NCI-H446 (cell line): ENCODE measurements at places on chromosomes 3 and 15.

- no peak for DNase-seq
These were observed 40.8 kb downstream of the MRAS start for GRCh38 chr3:138389144-138389601.

DNA sequence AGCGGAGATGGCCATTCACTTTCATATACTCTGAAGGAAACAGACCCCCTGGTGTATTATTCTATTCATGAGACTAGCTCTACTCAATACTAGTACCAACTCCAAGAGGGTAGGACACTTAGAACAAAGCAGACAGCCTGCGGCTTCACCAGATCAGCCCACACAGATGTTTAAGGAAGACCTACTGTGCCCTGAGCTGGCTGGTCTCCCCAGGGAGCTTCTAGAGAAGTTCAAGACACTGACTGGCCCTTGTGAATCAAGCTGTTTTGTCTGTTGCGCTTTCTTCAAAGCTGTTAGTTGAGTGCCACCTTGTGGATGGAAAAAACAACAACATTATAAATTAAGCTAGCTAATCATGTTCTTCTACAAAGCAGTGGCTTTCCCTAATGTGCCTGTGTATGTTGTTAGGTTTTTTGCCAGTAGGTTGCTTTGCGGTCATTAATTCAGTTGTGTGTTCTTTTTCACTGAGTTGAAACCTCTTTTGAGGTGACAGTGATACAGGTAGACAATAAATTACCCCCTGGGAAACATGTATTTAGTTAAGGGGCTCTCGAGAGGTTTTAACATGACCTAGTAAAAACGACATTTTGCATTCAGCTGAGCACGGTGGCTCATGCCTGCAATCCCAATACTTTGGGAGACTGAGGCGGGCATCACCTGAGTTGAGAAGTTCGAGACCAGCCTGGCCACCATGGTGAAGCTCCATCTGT is 64.2 kb upstream of the MYZAP start:
- DNase-seq = peak; percentile 59

- DNase-seq = no peak
These were observed 29.2 kb upstream of the CYP11A1 start for GRCh38 chr15:74396445-74397238.

GRCh38 chr15:66151809-66152208 is 101.7 kb downstream of the MEGF11 start:
- DNase-seq = peak; percentile 51

GRCh38 chr3:28856796-28857195 is 424.1 kb upstream of the RBMS3 start:
- DNase-seq = no peak

DNA sequence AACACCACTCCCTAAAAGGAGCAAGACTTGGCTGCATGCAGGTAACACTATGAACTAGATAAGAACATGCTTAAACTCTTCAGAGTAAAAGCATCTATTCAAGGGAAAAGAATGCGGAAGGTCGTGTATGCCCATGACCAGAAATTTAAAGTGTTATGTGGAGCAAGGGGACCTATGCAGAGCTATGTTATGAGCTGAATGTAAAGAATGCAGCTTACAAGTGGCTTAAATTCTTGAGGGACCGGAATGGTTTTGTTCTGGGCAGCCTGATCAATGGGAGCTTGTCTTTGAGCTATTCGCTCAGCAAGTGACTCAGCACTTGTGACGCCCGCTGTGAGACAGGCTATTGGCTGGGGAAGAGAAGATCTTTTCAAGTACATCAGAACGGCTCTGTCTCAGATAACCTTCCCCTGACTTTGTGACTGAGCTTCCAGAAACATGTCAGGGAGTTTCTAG is 367.5 kb upstream of the THBS1 start:
- DNase-seq = no peak

DNA sequence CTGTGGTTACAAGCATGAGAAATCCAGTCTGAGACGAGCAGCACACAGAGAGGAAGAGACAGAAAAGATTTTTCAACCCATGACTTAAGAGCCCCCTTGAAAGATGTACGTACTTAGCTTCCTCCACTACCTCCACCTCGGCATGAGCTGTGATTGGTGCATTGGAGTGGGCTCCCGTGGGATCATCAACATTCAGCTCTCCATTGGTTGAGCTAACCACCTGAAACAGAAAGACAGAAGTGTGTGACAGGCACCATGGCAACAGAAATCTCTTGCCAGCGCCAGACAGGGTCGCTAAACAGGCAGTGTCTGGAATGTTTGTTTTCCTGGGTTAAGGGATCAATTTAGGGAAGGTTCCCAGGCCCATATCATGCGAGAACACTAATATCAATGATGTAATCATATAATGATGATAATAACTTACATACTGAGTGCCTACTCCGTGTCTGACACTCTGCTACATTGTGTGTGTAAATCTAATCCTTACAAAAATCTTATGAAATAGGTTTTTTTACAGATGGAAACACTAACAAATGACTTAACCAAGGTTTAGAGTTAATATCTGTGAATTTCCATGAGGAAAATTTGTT is 17.5 kb upstream of the PPIB start:
- no peak for DNase-seq

DNA sequence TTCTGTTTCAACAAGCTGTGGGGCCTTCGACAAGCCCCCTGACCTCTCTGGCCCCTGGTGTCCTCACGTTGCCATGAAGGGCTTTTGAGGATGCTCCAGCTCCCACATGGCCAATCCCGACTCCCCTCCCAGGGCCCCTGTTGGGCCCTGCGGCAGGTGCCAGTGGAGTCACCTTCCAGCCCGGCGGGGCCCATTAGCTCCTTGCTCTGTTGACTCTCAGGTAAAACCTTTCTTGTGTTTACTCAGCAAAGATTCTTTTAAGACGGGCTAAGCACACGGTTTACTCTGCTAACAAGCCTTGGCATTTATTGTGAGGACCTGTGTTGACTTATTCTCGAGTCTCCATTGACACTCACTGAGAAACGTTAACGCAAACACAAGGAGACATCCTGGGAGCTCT is 15.0 kb downstream of the RPLP1 start:
- DNase-seq = no peak

- DNase-seq = no peak
These were observed 705 bp downstream of the DLL4 start for GRCh38 chr15:40929660-40930429.

- DNase-seq = no peak
These were observed 31.4 kb upstream of the POU1F1 start for GRCh38 chr3:87307805-87308204.

- DNase-seq = no peak
These were observed 33.2 kb downstream of the ANXA2 start for GRCh38 chr15:60364612-60364924.

DNA sequence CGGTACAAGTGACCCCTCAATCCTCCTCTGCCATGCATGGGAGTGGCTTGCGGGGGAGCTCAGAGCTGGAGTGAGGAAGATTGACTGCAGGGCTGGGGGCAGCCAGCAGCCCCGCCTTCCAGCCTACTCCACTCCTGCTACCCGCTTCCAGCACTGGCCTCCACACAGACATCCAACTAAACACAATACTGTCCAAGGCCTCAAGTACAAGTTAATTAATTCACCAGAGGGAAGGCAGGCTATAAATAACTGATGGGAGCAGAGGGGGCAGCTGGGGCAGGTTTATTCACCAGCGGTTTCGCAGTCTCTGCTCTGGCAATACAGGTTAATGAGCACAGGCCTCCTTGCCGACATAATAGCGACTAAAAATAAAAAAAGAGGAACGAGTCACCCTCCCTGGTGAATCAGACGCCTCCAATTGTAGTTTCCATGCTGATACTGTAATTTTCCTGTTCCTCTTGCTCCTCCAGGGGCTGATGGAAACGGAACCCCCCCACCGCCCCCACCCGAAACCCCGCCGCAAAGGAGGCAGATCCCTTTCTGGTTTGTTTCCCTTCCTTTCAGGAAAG is 166.4 kb upstream of the TLE3 start:
- no peak for DNase-seq

GRCh38 chr3:7340795-7341194 is 479.9 kb downstream of the GRM7 start:
- no peak for DNase-seq

DNA sequence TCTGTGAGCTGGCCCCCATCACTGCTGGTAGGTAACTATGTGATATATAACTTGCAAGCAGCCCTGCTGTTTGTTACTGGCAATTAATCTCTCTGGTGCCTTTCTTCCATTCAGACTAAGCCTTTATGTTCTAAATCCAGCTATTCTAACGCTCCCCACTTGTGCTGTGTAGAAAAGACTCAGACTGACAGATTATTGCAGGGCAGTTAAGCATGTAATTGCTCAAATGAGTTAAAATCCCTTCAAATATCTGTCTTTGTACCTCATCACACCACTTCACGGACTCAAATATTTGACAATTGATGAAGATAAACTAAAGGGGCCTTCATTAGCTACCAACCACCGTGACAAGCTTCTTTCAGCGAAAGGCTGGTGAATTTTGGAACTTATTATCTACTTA is 416.2 kb downstream of the NR2F2 start:
- DNase-seq = no peak

DNA sequence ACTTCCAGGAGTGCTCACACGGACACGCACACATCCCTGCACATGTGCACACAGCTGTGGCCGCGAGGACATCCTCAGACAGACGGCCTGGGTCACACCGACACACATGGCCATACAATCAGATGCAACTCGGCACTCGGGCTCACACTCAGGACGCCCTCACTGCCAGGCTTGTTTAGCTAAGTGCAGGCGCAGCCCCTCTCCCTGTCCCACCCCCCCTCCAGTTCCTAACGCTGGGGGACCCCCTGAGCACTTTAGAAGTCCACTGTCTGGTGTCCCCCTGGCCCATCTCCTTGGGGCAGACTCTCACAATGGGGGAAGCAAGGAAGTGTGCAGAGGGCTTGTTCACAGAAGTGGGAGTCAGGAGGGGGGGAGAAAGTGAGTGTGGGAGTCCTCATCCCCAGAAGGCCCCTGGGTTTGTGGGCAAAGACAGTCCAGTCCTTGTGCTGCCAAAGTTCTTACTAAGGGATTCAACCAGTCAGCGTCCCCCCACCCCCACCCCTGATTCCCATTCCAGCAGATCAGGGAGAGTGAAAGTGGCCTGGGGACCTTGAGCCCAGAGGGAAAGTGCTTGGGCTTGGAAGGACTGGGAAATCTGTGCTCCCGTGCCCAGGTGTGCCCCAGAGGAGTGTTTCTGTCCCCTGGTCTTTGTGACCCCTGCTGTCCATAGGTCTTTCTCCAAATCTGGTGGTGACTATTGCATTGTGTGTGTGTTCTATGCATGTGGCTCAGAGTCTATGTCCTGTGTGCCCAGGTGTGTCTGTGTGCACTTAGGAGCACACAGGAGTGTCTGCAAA is 767 bp upstream of the GATA2 start:
- no peak for DNase-seq

DNA sequence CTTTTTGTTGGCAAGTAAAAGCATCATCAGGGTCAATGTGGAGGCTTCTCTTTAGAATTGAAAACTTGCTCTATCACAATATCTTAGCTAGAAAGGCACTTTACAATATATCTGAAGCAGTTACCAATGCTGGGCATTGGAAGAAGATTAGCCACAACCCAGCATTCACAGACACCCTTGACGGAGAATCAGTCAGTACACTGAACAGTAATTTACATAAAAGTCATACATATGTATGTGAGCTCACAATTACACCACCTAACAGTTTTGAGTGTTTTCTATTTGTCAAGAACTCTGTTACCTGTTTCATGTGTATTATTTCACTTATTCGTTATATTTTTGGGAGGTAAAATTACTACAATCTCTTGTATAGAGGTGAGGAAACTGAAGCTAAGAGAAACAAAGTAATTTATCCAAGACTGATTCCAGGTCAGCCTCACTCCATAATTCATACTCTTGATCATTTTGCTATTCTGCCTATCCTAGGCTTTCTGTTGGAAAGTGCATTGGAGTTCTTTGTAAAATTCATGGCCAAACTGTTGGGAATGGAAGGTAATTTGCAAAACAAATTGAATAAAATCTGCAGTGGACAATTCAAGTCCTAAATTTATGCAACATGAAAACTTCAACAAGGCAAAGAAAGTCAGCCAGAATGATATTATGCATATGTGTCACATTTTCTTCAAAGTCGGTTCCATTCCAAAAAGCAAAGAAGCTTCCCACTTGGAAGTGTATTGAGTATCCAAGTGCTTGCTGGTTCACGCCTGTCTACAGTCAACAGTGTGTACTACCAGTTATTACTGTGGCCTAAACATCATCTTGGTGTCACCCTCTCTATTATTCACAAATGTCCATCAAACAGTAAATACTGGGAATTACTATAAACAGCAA is 223.7 kb upstream of the SEMA6D start:
- DNase-seq = no peak

- DNase-seq = no peak
These were observed 39.5 kb downstream of the TIGIT start for GRCh38 chr3:114333180-114333922.

GRCh38 chr3:150806185-150806835 is 43.3 kb upstream of the SIAH2 start:
- DNase-seq = no peak

DNA sequence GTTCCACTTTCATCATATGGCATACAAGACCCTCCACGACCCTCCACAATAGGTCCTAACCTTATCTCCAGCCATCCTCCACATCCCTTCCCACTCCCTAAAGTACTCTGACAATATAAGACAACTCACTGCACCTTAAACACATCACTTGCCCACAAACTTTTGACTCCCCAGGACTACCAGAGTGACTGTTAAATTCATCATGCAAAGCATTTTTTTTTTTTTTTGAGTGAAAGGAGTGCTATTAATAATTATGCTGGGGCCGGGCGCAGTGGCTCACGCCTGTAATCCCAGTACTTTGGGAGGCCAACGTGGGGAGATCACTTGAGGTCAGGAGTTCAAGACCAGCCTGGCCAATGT is 55.8 kb downstream of the OSBPL10 start:
- no peak for DNase-seq

DNA sequence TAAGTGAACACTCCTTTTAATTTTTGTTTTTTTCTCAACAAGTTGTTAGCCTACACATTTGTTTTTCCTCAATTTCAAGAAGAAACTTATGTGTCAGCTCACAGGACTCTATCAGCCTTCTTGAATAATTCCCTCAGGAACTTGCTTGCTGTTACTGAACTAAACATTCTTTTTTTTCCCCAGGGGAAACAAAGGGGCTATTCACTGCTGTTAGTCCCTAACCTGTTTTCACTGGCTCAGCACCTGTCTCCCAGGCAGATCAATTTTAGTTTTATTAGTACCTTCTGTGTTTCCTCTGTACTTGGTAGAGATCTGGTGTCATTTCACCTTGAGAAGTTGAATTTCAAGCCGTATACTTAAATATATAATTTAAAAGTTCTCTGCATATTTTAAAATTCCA is 644.6 kb downstream of the CADM2 start:
- DNase-seq = no peak

GRCh38 chr15:24858737-24859601 is 95.8 kb upstream of the SNRPN start:
- no peak for DNase-seq

GRCh38 chr3:45870099-45870498 is 16.2 kb upstream of the CCR9 start:
- DNase-seq = no peak
